ENCODE measurements at places on chromosomes 6 and 20.

- DNase-seq: no peak
Observed at GRCh38 chr6:170052991-170053821, 237.7 kb downstream of the DLL1 start.

DNA sequence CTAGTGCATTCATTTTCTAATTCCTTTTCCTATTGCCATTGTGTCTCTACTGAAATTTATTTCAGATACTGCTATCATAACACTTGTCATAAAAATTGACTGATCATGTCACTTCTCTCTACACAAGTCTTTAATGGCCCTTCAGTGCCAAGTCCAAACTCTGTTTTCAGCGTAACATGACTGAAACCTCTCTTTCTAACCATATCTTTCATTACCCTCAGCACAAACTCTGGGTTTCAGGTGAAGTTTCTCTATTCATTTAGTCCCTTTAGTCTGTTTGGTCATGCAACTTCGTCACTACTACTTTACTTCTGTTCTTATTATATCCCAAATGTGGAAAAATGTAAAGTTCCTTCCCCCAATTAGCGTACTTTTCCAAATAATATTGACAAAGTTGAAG is 234.9 kb downstream of the OGFRL1 start:
- DNase-seq: no peak

DNA sequence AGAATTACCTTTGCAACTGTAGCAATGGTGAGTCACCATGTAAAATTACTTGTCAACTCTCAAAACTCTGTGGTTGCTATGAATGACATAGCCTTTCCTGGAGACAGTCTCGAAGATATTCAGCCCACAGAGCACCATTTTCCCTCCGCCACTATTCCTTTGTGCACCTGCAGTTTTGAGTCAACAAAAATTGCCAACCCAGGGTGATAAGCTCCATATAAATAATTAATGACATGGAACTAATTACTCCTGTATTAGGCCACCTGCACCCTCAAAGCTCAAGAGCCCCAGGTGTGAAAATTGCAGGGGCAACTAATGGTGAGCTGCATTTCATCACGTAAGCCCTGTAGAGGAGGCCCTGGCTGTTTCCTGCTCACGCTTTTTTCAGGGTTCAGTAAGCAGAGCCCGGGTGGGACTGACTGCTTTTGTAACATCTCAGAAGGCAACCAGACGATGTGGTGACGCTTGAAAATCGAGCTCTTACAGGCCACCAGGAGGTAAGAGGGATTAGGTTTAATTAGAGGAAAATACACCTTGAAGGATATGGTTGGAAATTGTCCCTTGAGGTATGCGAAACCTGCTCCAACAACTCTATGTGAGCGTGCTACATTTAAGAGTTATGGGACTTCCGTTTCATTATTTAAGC is 70.8 kb downstream of the BMP2 start:
- no peak for DNase-seq

- DNase-seq: no peak
Observed at GRCh38 chr6:11628562-11628961, 91.0 kb downstream of the TMEM170B start.

DNA sequence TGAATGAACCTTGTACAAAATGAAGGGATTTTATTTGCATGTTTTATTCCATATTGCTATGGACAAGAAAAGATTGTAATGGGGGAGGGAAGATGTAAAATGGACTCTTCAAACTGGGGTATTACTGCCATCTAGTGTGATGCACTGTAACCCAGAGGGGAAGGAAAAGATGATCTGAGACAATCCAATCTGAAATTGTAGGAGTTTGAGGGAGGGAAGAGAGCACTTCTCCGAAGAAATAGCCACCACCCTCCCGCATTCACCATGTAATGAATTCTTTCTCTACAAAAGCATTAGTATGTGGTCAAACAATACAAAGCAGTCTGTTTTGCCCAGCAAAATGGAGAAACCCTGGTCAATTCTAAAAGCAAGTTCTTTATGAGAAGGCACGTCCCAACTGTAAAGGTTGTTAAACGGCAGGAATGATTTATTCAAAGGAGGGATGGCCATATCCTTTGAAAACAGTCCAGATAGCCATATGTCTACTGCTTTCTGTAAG is 679.5 kb upstream of the NRSN1 start:
- no peak for DNase-seq

- no peak for DNase-seq
Observed at GRCh38 chr20:24321973-24322372, 147.5 kb upstream of the SYNDIG1 start.

GRCh38 chr6:116059713-116060571 is 749 bp downstream of the FRK start:
- DNase-seq: no peak

DNA sequence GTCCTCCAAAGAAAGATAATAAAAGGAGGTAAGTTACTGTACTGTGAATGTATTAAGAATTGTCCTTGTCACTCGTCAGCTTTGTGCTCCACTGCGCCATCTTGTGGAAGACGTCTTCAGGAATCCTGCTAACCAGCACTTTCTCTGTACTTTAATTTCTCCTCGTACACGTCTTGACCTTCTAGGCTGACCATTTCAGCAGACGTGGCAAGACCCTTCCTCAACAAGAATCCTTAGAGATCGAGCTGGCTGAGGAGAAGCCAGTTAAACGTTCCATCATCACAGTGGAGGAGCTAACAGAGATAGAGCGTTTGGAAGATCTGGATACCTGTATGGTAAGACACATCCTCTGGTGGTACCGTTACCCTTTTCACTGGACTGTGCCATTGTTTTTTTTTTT is 95.5 kb upstream of the SCGN start:
- peak; percentile 69 for DNase-seq

DNA sequence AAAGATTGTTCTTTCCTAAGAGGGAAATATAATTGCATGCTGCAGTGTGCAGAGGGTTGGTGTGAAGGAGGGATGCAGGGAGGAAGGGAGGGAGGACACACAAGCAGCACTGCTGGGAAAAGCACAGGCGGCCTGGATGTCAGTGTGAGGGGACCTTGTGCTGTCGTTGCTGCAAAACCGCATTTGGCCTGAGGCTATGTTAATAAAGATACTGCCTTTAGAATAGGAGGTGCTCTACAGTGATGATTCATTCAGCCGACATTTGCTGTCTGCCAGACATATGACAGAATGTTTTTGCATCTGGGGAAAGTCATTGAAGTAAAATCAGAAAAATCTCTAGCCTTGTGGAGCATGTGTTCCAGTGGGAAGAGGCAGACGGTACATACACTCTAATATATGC is 50.5 kb upstream of the TRIM26 start:
- no peak for DNase-seq

GRCh38 chr6:36752187-36752885 is 54.7 kb downstream of the RAB44 start:
- no peak for DNase-seq

GRCh38 chr6:117397536-117398227 is 28.1 kb downstream of the ROS1 start:
- no peak for DNase-seq

GRCh38 chr20:38108986-38109541 is 56.0 kb downstream of the TGM2 start:
- no peak for DNase-seq

GRCh38 chr6:117233145-117233544 is 32.2 kb upstream of the VGLL2 start:
- DNase-seq: no peak

DNA sequence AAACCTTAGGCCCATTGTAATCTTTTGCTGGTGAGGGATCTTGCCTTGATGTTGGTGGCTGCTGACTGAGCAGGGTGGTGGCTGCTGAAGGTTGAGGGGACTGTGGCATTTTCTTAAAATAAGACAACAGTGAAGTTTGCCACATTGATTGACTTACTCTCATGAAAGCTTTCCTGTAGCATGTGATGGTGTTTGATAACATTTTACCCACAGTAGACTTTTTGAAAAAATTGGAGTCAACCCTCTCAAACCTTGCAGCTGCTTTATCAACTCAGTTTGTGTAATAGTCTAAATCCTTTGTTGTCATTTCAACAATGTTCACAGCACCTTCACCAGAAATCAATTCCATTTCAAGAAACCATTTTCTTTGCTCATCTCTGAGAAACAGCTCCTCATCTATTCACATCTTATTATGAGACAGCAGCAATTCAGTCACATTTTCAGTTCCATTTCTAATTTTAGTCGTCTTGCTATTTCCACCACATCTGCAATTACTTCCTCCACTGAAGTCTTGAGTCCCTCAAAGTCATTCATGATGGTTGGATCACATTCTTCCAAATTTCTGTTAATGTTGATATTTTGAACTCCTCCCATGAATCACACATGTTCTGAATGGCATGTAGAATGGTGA is 37.2 kb downstream of the CST9L start:
- no peak for DNase-seq

- no peak for DNase-seq
Observed at GRCh38 chr20:57707320-57707719, 2.5 kb downstream of the PMEPA1 start.

DNA sequence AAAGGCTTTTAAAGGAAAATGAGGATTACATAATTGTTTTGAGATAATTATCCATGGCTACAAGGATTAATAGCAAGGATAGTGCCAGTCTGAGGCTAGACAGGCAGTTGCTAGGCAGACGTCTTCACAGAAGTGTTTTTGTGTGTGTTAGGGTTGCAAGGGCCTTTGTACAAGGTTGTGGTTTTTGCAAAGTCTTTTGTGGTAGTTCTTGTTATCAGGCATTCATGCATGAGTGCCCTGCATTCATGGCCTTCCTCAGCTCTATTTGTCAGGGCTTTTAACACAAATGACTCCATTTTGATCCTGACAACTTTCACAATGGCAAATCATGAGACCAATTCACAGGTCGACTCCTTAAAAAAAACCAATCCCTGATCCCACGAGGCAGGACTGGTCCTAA is 68.1 kb upstream of the TXNDC5 start:
- no peak for DNase-seq

- DNase-seq: no peak
Observed at GRCh38 chr6:5205035-5205507, 55.7 kb downstream of the LYRM4 start.

DNA sequence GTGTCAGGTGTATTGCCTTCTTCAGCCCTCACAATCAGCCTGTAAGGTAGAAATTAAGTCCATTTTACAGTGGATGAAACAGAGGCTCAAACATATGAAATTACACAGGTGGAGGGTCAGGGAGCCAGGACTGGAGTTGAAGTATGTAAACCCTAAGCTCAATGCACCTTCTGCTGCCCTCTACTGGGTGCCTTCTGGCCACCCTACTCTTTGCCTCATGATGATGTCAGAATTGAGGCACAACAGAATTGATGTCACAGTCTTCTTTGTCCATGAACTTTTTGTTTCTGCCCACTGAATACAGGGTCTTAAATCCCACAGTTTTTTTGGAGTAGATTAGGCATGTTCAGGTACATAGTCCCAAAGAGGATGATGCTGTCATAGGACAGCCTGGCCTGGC is 400.8 kb upstream of the CHD6 start:
- DNase-seq: no peak

DNA sequence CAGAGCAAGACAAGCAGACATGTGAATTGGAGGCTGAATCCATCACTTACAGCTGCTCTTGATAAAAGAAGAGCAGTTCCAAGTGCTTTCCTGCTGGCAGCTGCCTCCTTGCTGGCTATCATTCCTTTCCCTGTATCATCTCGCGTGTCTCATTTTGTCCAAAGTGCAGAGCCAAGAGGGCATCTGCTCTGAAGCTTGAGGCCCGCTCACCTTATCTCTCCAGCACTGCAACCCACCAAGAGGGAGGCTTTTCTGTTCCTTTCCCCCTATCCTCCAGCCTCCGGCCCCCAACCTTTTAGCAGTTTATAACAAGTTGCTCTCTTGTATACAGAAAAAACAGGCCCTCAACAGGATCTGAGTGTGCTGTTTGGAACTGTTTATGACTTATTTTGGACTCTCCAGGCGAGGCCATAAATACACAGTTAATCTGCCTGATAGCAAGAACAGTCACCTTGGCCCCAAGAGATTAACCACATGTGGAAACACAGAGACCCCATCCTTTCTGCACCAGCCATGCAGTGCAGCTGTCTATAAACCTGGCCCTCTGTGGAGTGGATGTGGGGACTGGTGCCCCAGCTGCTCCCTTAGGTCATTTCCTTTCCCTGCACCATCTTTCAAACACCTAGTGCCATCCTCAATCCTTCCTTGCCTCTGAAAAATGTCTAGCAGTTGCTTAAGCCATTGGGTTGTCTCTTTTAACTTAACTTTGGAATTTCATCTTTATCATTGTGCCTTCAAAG is 172.5 kb upstream of the FERMT1 start:
- no peak for DNase-seq

- DNase-seq: no peak
Observed at GRCh38 chr6:104608101-104608500, 251.6 kb downstream of the HACE1 start.

DNA sequence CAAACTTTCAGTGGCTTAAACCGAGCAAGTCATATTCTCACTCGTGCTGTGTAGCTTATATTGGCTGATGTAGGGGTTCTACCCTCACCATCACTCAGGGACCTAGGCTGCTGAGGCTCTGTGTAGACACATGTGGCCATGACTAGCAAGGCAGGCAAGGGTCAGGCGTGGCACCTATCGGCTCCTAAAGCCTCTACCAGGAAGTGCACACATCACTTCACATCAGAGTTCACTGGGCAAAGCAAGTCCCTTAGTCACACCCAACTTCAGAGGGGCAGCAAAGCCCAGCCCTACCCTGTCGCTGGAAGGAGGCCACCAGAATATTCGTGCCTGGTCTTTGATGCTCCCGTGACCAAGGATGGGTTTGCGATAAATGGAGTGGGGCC is 42.9 kb downstream of the PPP1R14C start:
- DNase-seq: no peak

GRCh38 chr20:12614764-12615163 is 394.0 kb upstream of the SPTLC3 start:
- DNase-seq: no peak

DNA sequence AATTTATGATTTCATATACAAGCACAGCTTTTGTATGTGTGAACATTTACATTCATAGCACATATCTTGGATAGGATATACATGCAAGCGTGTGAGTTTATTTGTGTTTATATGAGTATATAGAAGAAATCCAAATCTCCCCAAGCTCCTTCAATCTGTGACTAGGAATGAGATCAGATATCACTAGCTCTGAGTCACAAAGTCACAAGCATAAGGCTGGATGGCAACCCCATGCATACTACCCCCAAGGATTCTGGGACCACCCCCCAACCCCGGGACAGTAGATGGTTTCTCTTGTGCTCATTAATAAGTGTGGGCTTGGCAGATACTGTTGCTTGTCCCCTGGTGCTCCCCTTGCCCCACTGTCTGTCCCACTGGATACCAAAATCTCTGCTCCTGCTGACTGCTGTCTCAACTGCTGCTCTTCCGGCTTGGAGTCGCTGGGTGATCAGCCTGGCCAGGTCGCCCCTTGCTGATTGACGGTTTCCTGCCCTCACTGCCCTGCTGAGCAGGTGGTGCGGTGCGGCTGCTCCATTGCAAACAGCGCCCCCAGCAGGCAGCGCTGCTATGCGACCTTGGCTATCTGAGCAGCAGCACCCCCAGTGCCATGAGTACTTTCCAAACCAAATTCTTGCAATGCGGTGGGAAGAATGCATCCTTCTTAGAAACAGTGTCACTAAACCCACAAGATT is 279.4 kb downstream of the CD83 start:
- peak; percentile 4 for DNase-seq
